B cell (primary cell): ENCODE measurements at places on chromosomes 2 and 18. TPM values are rescaled to one million over a fixed set of nuclear protein-coding genes. Genes with fewer than 3 reads are reported as not detected.

The GATA6 gene
- not detected in 2 replicates for total RNA-seq

The CYS1 gene
- total RNA-seq, result not detected in 2 replicates

DNA sequence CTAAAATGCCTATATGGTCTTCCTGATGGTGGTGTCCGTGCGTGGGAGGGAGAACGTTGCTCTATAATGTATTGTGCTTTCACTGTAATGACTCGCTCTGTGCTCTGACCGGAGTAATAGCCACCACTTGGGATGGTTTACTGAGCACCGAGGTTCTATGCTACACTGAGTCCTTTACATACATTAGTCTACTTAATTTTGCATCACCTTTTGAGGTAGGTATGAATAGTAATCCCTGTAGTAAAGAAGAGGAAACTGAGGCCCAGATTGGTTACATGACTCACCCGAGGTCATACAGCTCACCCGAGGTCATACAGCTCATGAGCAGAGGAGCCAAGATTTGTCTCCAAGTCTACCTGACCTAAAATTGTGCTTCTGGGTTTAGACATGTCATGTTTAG, 79.5 kb downstream of the ARMC9 start:
- no peak for DNase-seq

- no peak for DNase-seq
Measured at GRCh38 chr2:57733956-57734355, 312.6 kb upstream of the VRK2 start.

DNA sequence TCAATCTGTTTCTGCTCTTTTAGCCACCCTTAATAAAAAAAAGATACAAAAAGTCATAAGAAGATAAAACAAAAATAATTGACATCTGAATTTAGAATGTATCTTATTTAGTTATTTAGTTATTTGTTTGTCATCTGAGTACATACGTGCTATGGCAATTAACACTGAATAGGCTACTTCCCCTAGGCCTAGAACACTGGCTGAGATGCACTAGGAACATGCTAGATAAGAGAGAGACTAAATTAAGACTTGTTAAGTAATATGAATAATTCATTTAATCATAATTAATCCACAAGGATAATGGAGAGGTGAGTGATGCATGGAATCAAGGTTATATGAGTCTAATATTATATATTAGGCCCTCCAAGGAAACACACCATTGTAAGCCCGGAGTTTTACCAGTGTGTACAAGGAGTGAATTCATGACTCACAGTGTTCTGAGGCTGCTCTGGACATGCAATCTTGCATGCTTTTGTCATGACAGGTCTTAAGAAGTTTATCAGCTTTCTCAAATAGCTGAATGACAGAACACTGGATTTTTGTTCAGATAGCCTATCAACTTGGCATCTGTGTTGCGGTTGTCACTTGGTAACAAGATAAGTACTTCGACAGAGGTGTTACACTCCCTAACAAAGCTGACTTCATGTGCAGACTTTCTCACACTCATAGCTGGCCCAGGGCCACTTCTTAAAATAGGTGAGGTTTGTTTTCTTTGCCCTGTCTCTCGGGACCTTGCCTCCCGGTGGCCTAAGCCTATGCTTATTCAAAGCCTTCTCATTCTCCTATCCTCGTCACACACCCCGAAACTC, 5.0 kb upstream of the SERPINB2 start:
- no peak for DNase-seq

DNA sequence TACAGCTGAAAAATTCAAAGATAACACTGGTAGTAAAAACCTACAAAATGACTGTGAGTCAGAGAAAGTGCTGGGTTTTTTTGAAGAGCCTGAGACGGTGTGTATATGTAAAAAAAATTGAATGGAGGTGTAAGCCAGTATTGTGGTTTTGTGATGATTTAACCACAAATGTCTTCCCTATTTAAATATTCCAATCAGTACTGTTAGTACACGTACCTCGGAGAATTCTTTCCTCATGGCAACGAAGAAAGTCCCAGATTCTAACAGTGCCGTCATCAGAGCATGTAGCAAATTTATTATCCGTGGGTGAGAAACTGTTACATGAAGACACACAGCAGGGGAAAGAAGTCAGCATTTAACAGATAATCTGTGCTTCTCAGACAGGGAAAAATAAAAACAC, 48.1 kb downstream of the WDR33 start:
- no peak for DNase-seq

DNA sequence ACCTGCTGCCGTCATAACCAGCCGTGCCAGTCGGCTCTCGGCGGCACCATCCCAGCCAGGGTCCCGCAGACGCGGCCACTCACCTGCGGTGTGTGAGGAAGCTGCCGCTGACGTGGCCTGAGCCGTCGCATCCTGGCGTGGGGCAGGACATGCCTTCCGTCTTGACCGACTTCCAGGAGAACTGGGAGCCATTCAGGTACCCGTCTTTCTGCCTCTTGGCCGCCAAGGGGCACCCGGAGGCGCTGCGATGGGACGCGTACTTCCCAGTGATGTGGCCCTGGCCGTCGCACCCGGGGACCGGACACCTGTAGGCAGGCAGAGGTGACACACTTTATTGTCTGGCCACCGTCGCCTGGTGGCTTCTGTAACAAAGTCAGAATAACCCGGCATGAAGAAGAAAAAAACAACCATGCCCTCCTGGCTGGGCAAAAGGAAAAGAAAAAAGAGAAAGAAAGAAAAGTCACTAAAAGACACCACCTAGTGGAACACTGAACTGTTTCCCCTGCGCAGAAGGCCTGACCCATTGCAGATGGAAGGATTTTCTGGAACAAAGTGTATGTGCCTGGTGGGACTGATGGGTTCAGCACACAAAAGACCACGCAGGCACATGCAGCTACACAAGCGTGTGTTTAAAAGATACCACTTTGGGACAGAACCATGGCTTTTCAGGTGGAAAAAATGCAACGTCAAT, 94.9 kb upstream of the PXDN start:
- no peak for DNase-seq

DNA sequence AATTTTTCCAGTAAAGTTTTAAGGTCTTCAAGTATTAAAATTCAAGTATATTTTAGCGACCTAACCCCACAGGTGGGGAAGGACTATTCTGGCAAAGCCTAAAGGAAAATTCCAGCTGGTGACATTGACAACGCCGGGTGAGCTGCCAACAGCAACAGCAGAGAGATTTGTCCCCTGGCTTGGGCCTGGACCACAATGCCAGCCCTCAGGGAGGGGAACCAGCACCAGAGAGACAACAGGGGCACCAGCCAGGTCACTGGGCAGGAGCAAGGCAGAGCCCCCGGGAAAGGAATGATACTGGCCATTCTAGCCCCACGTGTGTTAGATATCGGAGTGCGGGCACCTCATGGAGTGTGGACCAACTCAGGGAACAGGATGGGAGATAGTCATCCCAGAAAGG, 95.7 kb downstream of the ARMC9 start:
- no peak for DNase-seq
